ENCODE measurements at places on chromosomes 5 and 9.

GRCh38 chr9:82681809-82682208, 381.1 kb downstream of the RASEF start:
- no peak for DNase-seq

GRCh38 chr9:5511935-5512580, 1.7 kb downstream of the PDCD1LG2 start:
- no peak for DNase-seq

- DNase-seq: peak; percentile 2
Observed at GRCh38 chr5:140966293-140967225, at the start of gene PCDHAC2. PCDHAC2 (plus strand) TSS chr5:140966476; CDS start chr5:140966767, 291 bp downstream.

DNA sequence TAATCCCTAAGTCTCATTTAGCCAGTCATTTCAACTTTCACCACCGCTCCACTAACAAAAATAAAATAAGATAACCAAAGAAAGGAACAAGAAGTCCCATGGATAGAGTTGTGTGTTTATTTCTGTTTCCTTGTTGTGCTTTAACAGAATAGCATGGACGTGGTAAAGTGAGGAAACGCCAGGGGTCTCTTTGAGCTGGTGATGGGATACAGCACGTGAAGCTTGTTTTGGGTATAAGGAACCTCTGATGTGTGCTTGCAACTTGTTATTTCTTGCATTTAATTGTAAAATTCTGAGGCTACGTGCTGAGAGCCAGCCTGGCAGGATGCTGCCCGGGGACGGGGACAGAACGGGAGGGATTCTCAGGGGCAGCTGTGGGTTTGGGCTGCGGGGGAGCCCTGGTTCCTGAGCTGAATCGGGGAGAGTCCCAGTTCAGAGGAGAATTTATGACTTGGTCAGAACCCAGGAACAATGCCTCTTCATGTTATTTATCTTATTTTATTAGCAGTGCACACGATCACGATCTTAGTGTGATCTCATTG, 63.4 kb downstream of the ANKRD33B start:
- DNase-seq: no peak

GRCh38 chr5:162444129-162444762, 376.7 kb downstream of the GABRG2 start:
- DNase-seq: no peak

DNA sequence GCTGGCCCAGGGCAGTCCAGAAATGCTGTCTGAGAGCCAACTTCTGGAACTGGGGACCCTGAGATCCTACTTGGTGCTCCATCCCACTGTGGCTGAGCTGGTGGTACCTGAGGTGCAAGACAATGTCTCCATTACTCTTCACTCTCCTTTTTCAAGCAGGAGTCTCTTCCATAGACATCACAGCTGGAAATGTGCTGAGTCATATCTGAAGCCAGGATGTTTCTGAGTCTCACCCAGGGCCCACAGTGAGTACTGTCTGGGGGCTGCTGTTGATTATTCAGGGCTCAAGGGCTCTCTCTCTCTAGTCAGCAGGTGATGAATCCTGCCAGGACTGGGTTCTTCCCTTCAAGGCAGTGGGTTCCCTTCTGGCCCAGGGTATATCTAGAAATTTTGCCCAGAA, 145.2 kb upstream of the TAS2R1 start:
- DNase-seq: peak; percentile 54

GRCh38 chr5:97543166-97543565, 360.1 kb upstream of the RIOK2 start:
- DNase-seq: no peak

- DNase-seq: no peak
Observed at GRCh38 chr5:80243567-80243966, 12.3 kb downstream of the SERINC5 start.

GRCh38 chr9:133331641-133332380, 4.2 kb downstream of the SURF6 start:
- no peak for DNase-seq

DNA sequence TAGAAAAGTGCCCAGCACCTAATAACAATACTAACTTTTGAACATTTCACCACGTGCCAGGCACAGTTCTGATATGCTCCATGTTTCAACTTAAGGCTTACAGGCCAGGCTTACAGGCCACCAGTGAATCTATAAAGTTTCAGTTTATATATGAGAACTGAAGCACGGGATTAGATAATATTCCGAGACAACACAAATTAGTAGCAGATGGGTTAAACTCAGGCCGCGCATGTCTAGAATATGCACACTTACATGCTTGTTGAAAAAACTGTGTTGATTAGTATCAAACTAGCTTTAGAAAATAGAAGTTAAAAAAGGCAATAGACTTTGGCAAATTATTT, 587.9 kb downstream of the MTRR start:
- no peak for DNase-seq

- peak; percentile 13 for DNase-seq
Observed at GRCh38 chr5:108141676-108142075, 240.2 kb downstream of the FBXL17 start.

GRCh38 chr9:69195668-69196067, 21.6 kb downstream of the TJP2 start:
- DNase-seq: no peak

DNA sequence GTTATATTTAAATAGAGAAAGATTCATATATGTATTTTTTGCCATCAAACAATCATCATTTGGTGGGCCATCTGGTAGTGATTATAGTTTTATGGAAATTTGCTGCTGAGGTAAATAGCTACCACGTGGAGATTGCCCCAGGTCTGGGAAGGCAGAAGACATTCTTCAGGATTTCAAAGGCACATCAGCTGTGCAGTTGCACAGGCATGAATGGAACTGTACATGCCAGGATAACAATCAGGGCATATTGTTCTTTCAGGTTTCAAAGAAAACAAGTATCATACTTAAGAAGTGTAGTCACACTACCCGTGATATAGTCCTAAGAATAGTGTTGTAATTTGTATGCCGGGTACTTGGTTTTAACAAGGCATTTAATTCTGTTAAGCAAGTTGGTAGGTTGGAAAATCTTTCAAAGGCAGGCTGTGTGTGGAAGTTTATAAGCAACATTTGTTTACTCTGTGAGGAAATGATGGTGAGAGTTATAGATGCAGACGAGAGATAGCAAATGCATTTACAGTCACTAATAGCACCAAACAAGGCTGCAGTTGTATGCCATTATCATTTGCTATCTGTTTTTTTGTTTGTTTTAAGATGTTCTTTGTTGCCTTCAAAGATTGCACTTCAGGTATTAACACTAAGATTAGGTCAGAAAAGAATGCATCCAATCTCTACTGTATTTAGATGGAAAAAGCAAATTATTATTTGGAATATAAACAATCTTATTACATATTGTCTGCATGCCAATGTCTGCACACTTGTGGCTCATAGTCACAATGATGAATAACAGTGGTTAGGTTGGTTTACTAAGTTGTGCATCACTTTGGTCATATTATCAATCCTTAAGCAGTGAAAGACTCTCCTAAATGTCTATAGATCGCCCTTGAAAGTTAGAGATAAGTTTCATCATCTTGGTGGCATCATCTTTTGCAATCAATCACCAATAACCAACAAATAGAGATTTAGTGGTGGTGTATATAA, 55.3 kb downstream of the RPS23 start:
- peak; percentile 29 for DNase-seq

DNA sequence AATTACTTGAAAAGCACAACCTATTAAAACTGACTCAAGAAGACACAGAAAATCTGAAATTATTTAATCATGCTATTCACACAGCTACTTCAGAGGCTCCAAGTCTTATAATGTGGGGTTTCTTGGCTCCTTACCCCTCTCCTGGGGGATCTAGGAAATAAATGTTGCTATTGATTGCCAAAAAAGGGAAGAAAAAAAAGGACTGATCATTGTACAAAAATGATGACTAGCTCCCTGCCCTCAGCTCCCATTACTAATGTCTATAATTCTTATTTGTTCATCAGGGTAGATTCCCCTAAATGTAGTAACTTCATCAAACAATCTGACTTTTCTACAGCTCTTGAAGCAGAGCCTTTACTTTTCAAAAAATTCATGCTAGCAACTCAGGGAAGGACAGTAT, 3.3 kb upstream of the SMC5 start:
- peak; percentile 9 for DNase-seq

- no peak for DNase-seq
Observed at GRCh38 chr5:78792345-78793055, 143.9 kb upstream of the LHFPL2 start.

DNA sequence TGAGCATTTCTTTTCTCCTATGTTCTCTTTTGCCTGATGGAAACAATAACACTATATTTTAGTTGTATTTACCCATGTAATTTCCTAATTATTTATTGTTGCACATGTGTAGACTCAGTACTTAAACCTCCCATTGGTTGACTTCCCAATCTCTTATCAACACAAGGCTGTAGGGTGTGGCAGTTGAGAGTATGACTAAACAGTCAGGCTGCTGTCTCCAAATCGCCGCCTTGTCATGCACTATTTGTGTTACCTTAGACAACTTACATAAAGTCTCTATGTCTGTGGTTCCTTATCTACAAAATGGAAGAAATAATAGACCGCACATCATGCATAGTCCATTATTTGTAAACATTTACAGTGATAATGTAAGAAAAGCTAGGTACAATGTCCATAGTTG, 68.9 kb upstream of the EFNA5 start:
- DNase-seq: no peak

GRCh38 chr9:136958473-136958872, 6.4 kb downstream of the LCN12 start:
- DNase-seq: no peak

DNA sequence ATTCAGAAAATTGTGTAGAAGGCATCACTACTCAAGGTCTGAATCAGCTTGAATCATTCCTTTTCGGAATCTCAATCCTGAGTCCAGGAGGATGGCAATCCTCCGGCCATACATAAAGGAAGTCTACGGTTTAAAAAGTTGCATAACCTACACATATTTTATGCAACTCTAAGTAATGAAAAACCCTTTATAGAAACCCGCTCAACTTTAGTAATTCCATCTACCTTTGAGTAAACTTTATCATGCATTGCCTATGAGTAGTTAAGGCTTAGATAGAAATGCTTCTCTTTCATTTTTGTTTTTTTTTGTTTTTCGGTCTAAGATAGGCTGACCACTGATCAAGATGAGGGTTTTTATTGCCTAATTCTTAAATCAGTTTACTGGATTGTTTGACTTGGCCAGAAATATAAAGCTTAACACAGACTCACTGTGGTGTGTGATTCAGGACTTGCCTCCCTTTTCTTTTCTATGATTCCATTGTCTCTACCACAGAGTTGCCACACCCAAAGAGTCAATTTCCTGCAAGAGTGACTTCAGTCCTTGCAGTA, 85.0 kb downstream of the LURAP1L start:
- DNase-seq: peak; percentile 64

- DNase-seq: peak; percentile 8
Observed at GRCh38 chr5:150242251-150242894, 47.2 kb downstream of the CAMK2A start.

DNA sequence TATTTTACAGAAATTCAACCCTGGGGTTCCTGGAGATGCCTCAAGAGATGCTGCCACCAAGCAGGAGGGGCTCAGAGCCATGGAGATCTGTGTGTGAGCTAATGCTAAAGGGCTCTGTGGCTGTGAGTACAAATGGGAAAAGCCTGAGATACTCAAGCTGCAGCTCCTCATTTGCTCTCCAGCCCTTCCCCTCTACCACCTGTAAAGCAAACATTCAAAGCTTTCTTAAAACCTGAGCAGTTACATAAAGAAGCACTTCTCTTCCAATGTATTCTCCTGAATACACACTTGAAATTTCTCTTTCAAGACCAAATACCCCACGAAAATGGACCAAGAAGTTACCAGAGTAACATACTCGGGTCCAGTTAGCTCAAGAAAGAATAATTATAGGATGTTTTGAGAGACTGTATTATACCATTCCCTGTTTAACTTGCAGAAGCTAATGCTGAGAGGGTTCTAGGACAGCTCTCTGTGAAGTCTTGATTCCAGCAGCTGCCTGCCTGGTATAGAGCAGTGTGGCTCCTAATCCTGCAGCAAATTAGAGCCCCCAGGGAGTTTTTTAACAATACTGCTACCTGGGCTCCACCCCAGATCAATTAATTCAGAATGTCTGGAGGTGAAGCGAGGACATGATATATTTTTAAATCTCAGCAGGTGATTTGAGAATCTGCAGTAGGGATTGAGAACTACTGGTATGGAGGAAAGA, 21.1 kb downstream of the RGS7BP start:
- no peak for DNase-seq

GRCh38 chr9:69120380-69121154, 53.5 kb upstream of the TJP2 start:
- DNase-seq: peak; percentile 23

DNA sequence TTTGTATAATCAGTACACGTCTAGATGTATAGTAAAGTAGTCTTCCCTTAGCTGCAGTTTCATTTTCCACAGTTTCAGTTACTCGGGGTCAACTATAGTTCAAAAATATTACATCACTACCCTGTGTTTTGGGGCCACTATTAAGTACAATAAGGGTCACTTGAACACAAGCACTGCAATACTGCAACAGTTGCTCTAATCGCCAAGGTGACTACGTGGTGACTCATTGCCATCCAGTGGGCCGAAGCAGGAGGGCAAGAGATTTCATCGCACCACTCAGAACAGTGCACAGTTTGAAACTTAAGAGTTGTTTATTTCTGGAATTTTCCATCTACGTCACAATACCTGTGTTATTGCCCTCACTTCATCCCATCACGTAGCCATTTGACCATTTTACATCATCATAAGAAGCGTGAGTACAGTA, at the start of gene ARL14EPL:
TSS of gene ARL14EPL (plus strand) at position 379 of the 424 bp plus-strand sequence. CDS start 18,994 bp downstream, outside the sequence.
- DNase-seq: peak; percentile 97

DNA sequence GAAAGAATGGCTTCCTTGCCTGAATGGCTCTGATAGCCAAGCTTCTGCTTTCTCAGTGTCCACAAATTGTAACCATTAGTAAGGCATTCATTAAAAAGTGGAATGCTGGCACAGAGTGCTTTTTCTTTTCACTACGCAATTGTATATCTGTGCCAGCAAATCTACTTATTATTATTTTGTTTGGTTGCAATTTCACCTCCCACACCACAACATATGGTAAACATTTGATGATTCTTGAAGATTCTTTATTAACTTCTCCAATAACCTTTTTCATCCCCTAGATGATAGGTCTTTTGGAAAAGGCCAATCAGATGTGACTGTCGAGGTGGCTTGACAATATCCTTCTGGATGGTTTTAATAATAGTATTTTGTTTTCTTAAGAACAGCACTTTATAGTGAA, 234.1 kb downstream of the TMEM38B start:
- no peak for DNase-seq

GRCh38 chr9:81656871-81657337, 32.4 kb downstream of the TLE1 start:
- no peak for DNase-seq

GRCh38 chr5:133953568-133954145, 14.8 kb downstream of the C5orf15 start:
- no peak for DNase-seq

GRCh38 chr9:83327323-83327722, 210.9 kb downstream of the FRMD3 start:
- peak; percentile 33 for DNase-seq

DNA sequence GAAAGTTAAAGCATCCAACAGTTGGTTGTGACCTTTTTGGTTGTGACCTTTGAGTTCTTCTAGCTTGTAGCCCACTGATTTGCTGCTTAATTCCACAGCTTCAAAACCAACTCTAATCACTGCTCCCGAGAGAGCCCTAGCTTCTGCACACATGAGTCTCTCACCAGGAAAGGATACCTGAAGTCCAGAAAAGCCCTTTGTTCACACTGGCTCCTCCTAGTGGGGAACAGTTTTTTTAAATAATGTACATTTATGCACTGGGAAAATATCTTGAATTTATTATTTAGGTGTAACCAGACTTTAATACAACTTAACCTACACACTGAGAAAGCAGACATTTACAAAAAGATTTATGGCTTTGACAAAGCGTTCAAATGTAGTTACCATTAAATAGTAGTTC, 120.2 kb upstream of the CCDC152 start:
- DNase-seq: peak; percentile 40
